ENCODE measurements at places on chromosomes 2 and 18. TPM values are rescaled to one million over a fixed set of nuclear protein-coding genes. Genes with fewer than 3 reads are reported as not detected.

- DNase-seq = no peak
These were observed 695.3 kb downstream of the SATB2 start for GRCh38 chr2:198762441-198762840.

DNA sequence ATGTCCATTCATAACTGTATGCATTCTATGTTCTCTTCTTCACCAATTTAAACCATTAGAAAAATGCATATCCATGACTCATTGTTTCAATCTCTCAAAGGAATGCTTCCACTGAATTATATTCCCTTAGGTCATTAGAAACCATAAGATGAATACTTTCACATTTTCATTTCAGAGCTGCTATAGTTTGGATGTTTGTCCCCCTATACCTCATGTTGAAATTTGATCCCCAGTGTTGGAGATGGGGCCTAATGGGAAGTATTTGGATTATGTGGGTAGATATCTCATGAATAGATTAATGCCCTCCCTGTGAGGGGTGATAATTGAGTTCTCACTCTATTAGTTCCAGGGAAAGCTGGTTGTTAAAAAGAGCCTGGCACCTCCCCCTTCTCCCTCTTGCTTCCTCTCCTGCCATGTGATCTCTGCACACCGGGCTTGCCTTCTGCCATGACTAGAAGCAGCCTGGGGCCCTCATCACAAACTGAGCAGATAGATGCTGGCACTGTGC, 35.7 kb downstream of the THUMPD2 start:
- no peak for DNase-seq

DNA sequence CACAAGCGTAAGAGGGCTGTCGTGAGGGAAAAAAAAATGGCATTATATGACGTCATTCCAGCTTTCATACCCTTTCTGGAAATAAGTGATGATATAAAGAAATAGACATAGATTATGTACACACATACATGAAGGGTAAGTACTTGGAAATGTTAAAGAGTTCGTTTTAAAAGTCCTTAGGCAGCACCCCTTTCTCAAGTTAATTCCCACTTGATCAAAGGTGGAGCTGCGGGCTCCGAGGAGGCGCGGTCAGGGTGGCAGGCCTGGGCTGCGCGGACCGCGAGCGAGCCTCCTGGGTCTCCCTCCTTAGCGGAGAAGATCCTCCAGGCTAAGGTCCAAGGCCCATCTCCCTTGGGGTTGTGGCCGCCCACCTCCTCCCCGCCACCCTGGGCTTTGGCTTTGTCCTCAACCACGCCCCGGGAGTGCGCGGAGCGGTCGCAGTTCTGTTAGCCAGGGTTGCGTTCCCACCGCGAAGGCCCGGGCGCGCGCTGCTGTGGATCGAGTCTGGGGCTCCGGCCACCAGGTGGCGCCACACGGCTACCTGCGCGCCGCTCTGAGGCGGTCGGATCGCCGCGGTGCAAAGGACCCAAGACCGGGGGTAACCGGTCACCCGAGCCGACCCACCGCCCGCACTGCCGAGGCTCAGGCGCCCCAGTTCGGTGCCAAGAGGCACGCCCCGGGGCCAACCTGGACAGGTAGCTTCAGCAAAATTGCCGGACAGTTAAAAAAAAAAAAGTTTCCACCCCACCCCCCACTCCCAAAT, 66.8 kb downstream of the HNRNPLL start:
- peak; percentile 88 for DNase-seq

GRCh38 chr2:71925268-71926088, 222.2 kb downstream of the CYP26B1 start:
- no peak for DNase-seq

DNA sequence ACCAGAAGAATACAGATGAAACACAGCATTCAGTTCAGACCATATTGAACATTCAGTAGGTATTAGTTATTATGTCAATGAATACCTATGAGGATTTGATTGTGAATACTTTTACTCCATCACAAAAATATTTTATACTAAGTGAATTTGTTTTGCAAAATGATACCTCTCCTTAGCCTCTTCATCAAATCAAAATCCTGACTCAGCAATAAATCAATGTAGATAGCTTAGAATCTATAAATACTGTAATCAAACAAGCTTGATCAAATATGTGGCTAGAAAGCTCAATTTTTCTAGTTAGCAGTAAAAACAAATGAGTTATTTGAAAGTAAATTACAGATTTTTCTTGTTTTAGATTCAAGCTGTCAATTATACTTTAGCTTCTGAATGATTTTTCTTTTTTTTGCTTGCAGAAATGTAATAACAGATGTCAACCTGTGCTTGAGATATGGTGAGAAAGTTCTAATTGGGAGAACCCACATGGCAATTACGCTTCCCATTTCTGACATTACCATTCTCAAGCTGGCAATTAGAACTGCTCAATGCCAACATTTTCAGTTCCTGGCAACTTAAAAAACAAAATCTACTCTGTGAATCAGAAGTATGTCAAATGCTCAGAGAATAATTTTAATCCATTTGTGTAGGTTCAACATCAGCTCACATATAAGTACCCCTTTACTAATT, 109.6 kb downstream of the PRELID3A start:
- DNase-seq = no peak

The NAT8 gene
- total RNA-seq = not detected

DNA sequence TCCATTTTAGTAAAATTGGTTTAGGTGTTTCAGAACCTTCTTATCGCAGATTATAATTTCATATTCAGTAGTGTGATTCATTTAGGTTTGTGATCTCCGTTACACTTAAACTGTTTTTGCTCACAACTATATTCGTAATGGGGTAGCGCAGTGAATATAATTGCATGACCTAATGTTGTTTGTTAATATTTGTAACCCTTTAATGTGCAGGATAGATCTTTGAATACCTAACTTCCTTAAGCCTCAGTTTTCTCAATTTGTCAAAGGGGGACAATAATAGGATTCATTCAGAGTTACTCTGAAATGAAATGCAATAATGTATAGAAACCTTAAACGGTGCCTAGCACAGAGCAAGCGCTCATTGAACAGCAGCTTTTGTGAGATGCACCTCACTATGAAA, 558 bp upstream of the ZDBF2 start:
- no peak for DNase-seq

The EMILIN2 gene
- 56.4 TPM for total RNA-seq

The GULP1 gene
- 15.1 TPM for total RNA-seq

DNA sequence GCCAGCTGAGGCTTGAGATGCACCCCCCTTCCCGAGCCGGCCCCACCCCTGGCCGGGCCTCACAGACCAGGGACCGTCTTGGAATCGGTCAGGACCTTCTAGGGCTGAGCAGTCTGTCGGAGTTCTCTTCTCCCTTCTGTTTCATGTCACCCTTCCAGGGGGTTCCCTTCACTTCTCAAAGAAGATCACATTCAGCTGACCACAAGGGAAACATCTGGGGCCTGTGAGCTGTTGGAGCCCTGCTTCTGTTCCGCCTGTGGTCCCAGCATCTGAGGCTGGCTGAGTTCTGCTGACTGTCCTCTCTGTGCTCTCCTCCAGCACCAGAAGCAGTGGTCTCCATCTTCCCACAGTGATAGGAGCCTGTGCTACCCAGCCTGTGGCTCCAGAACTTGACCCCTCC, 106.5 kb downstream of the SEPTIN10 start:
- no peak for DNase-seq

DNA sequence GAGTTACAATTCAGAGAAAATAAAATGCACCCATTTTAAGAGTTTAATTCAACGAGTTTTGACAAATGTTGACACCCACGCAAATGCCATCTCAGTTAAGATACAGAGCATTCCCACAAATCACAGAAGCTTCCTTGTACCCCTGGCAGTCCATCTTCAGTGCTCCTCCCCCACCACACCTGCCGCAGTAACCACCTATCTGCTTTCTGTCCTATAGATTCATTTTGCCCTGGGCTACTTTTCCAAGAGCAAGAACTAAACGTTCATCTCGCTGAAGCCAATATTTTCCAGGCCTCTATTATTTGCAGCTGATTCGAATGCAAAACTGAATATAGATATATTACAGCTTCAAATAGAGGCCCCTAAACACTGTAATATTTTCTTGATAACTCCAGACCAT, 13.4 kb upstream of the HPCAL1 start:
- no peak for DNase-seq

GRCh38 chr2:160695402-160696086, 201.9 kb upstream of the RBMS1 start:
- DNase-seq = no peak

The SNORC gene
- total RNA-seq = 0.56 TPM

- no peak for DNase-seq
These were observed 258.4 kb downstream of the MEIS1 start for GRCh38 chr2:66693076-66693965.

DNA sequence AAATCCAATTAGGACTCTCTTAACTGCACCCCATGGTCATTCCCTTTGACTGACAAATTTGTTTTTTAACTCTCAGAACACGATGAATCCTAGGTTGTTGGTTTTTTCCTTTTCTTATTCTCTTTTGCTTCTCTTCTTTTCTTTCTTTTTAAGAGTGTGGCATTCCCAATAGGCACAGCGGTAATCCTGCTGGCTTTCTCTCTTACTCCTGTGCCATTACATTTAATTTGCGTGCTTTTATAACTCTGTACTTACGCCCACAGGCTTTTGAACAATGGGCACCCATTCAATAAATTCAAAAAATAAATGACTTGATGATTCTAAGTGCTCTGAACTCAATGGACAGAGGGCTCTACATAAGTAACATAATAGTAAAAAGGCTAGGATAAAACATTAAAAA, 189.0 kb upstream of the SMAD7 start:
- DNase-seq = no peak

The EMX1 gene
- total RNA-seq = 4.0 TPM

The PLA2R1 gene
- total RNA-seq = 11.6 TPM

- no peak for DNase-seq
These were observed 8.8 kb upstream of the SALL3 start for GRCh38 chr18:78970774-78971333.

- no peak for DNase-seq
These were observed 31.9 kb downstream of the CNRIP1 start for GRCh38 chr2:68287580-68288441.

DNA sequence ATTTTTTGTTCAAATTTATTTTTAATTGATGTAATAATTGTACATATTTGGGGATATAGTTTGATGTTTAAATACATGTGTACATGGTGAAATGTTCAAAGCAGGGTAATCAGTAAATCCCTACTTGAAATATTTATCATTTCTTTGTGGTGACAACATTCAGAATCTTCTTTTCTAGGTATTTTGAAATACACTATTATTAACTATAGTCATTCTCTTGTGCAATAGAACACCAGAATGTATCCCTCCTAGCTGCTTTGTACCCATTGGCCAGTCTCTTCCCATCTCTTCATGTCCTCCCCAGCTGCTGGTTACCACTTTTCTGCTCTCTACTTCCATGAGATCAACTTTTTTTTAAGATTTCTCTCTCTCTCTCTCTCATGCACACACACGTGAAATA, 126.5 kb downstream of the ZNF407 start:
- no peak for DNase-seq

DNA sequence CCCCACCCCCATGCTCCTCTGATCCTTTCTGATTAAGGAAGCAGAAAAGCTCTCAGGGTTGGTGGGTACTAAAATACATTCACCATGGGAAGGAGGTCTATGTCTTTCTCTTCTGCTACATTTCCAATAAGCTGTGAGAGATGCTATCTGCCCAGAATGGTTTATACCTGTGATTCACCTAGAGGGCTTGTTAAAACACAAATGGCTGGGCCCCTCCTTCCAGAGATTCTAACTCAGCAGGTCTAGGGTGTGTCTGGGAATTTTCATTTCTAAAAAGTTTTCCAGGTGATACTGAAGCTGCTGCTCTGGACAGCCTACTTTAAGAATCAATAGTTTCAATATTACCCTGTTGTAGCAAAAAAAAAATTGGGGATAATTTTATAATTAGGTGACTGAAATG, 772.2 kb upstream of the ZEB2 start:
- no peak for DNase-seq

DNA sequence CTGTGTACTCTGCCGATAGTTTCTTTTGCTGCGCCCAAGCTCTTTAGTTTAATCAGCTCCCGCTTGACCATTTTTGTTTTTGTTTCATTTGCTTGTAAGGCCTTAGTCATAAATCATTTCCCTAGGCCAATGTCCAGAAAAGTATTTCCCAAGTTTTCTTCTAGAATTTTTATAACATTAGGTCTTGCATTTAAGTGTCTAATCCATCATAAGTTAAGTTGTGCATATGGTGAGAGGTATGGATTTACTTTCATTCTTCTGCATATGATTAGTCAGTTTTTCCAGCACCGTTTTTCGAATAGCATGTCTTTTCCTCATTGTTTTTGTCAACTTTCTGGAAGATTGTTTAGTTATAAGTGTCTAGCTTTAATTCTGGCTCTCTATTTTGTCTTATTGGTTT, 484.8 kb upstream of the CNTNAP5 start:
- DNase-seq = no peak

- no peak for DNase-seq
These were observed 65.2 kb downstream of the CCDC195 start for GRCh38 chr2:224650815-224651439.

The OTOF gene
- total RNA-seq = not detected

GRCh38 chr2:223056701-223057418, 4.9 kb downstream of the KCNE4 start:
- DNase-seq = no peak

DNA sequence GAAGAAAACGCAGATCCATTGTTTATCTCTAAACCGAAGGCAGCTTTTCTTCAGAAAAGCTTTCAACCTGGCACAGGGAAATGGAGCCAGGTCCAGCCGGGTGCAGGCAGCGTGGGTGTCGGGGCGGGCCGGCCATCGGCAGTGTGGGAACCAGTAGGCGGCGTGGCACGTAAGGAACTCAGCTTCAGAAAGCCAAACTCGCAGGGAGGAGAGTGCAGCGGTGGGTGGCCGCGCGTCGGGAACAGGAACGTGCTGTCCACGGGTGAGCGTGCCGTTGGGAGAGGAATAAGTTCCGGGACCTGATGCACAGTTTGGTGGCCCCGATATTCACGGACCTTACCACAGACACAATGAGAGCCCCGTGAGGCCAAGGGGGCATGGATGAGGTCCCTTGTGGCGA, 270.4 kb downstream of the TWIST2 start:
- DNase-seq = no peak

- DNase-seq = no peak
These were observed 1348.7 kb upstream of the NXPH2 start for GRCh38 chr2:140128909-140129308.

GRCh38 chr2:81355436-81355835, 1050.9 kb upstream of the LRRTM1 start:
- no peak for DNase-seq

The HJURP gene
- 0.09 TPM for total RNA-seq

The ZNF396 gene
- total RNA-seq = 1.5 TPM

Measured in omental fat pad (tissue), 4 donors.